Osteocyte (in vitro differentiated cells): ENCODE measurements at places on chromosomes 1 and 21. TPM values are rescaled to one million over a fixed set of nuclear protein-coding genes. Genes with fewer than 3 reads are reported as not detected.
A peak's percentile ranks its signal among the peaks of the same experiment; 100 is the strongest.

PGLYRP3 gene
- not detected in 2 replicates for total RNA-seq

GBP4 gene
- total RNA-seq = not detected in 2 replicates

MLLT11 gene
- 21.0 and 22.1 TPM in 2 replicates for total RNA-seq

AKNAD1 gene
- 0.70 and 1.1 TPM in 2 replicates for total RNA-seq

RNU1-2 gene
- 2,650 and 2,859 TPM in 2 replicates for total RNA-seq

CD34 gene
- total RNA-seq = not detected in 2 replicates

FBLIM1 gene
- 149 and 156 TPM in 2 replicates for total RNA-seq

SAMD11 gene
- 16.6 and 19.5 TPM in 2 replicates for total RNA-seq

LRRC3 gene
- 4.0 and 4.2 TPM in 2 replicates for total RNA-seq

RBBP4 gene
- 244 and 254 TPM in 2 replicates for total RNA-seq

AQP10 gene
- not detected in 2 replicates for total RNA-seq

WDR64 gene
- total RNA-seq = not detected in 2 replicates

SLC35F3 gene
- total RNA-seq = not detected in 2 replicates

C1orf87 gene
- total RNA-seq = 0.94 and 1.0 TPM in 2 replicates

GRCh38 chr1:52920791-52921291 lies 699 bp downstream of the ECHDC2 start:
- peaks cover 20% of the 10 kb centered on the region for H3K27me3 ChIP-seq
- no peaks in the 10 kb centered on the region for H3K36me3 ChIP-seq
- DNase-seq = peak; percentile 84
- peak overlapping the region; percentile 70 for H3K4me3 ChIP-seq
- H3K27ac ChIP-seq = no peak overlapping the region

- H3K36me3 ChIP-seq = no peaks in the 10 kb centered on the region
- H3K4me1 ChIP-seq = no peaks in the 10 kb centered on the region
- H3K4me3 ChIP-seq = no peak overlapping the region
Measured at GRCh38 chr1:228022571-228023293, 15.9 kb downstream of the WNT3A start.

- DNase-seq = no peak
- no peaks in the 10 kb centered on the region for H3K27me3 ChIP-seq
- no peak overlapping the region for H3K27ac ChIP-seq
Measured at GRCh38 chr1:59498640-59499039, 201.7 kb downstream of the FGGY start.

- H3K4me1 ChIP-seq = peaks cover 17% of the 10 kb centered on the region
- no peak overlapping the region for H3K27ac ChIP-seq
- DNase-seq = peak; percentile 62
- peaks cover under 1% of the 10 kb centered on the region for H3K27me3 ChIP-seq
- no peaks in the 10 kb centered on the region for H3K36me3 ChIP-seq
Measured at GRCh38 chr21:45639206-45640000, 4.1 kb upstream of the PCBP3 start.

GRCh38 chr1:231603598-231604275 lies 22.9 kb upstream of the DISC1 start:
- DNase-seq = no peak
- peaks cover 3% of the 10 kb centered on the region for H3K27me3 ChIP-seq
- H3K36me3 ChIP-seq = peaks cover 3% of the 10 kb centered on the region
- peaks cover 10% of the 10 kb centered on the region for H3K4me1 ChIP-seq

GRCh38 chr1:117608115-117608615 lies 2.3 kb downstream of the TENT5C start:
- no peak overlapping the region for H3K4me3 ChIP-seq
- no peaks in the 10 kb centered on the region for H3K36me3 ChIP-seq
- H3K4me1 ChIP-seq = peaks cover 11% of the 10 kb centered on the region
- H3K27me3 ChIP-seq = peaks cover 58% of the 10 kb centered on the region
- no peak overlapping the region for H3K27ac ChIP-seq

- no peak for DNase-seq
- H3K4me1 ChIP-seq = no peaks in the 10 kb centered on the region
- H3K4me3 ChIP-seq = no peak overlapping the region
- H3K36me3 ChIP-seq = no peaks in the 10 kb centered on the region
- no peak overlapping the region for H3K27ac ChIP-seq
- H3K27me3 ChIP-seq = peaks cover 17% of the 10 kb centered on the region
Measured at GRCh38 chr1:206967096-206967849, 3.0 kb downstream of the FCAMR start.

GRCh38 chr1:234262007-234262753 lies 111.1 kb upstream of the COA6 start:
- no peak overlapping the region for H3K4me3 ChIP-seq
- H3K27me3 ChIP-seq = peaks cover 2% of the 10 kb centered on the region
- no peaks in the 10 kb centered on the region for H3K4me1 ChIP-seq
- no peaks in the 10 kb centered on the region for H3K36me3 ChIP-seq
- H3K27ac ChIP-seq = no peak overlapping the region

DNA sequence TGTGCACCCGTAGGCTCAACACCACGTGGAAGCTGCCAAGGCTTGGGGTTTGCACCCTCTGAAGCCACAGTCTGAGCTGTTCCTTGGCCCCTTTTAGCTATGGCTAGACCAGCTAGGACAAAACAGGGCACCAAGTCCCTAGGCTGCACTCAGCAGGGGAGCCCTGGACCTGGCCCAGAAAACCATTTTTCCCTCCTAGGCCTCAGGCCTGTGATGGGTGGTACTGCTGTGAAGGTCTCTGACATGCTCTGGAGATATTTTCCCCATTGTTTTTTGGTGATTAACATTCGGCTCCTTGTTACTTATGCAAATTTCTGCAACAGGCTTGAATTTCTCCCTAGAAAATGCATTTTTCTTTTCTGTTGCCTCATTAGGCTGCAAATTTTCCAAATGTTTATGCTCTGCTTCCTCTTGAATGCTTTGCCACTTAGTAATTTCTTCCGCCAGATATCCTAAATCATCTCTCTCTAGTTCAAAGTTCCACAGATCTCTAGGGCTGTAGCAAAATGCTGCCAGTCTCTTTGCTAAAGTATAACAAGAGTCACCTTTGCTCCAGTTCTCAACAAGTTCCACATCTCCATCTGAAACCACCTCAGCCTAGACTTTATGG lies 69.0 kb upstream of the KRTAP19-8 start:
- peaks cover 9% of the 10 kb centered on the region for H3K27me3 ChIP-seq
- peaks cover 3% of the 10 kb centered on the region for H3K4me1 ChIP-seq
- no peak for DNase-seq
- no peak overlapping the region for H3K27ac ChIP-seq

DNA sequence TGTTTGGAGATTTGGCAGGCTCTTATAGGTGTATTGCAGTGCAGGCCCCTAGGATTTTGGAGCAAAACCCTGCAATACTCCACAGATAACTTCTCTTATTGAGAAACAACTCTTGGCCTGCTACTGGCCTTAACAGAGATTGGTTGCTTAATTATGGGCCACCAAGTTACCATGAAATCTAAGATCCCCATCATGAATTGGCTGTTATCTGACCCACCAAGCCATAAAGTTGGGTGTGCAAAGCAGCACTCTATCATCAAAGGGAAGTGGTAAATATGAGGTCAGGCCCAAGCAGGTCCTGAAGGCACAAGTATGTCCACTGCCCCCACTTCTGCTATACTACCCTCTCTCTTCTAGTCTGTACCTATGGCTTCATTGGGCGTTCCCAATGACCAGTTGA lies 130.0 kb upstream of the TNFSF4 start:
- no peak overlapping the region for H3K4me3 ChIP-seq
- no peaks in the 10 kb centered on the region for H3K27me3 ChIP-seq
- no peaks in the 10 kb centered on the region for H3K36me3 ChIP-seq
- no peaks in the 10 kb centered on the region for H3K4me1 ChIP-seq

- peaks cover 12% of the 10 kb centered on the region for H3K4me1 ChIP-seq
- H3K27me3 ChIP-seq = peaks cover 3% of the 10 kb centered on the region
- H3K4me3 ChIP-seq = no peak overlapping the region
- H3K36me3 ChIP-seq = no peaks in the 10 kb centered on the region
- no peak overlapping the region for H3K27ac ChIP-seq
- no peak for DNase-seq
Measured at GRCh38 chr1:205589046-205589445, 42.8 kb downstream of the ELK4 start.

- no peaks in the 10 kb centered on the region for H3K36me3 ChIP-seq
- no peak overlapping the region for H3K4me3 ChIP-seq
- no peak overlapping the region for H3K27ac ChIP-seq
- H3K4me1 ChIP-seq = peaks cover 30% of the 10 kb centered on the region
Measured at GRCh38 chr1:101239095-101240040, 2.5 kb downstream of the S1PR1 start.

GRCh38 chr1:213783893-213784292 lies 203.9 kb upstream of the PROX1 start:
- no peaks in the 10 kb centered on the region for H3K27me3 ChIP-seq
- no peak for DNase-seq
- no peaks in the 10 kb centered on the region for H3K4me1 ChIP-seq
- H3K27ac ChIP-seq = no peak overlapping the region
- no peak overlapping the region for H3K4me3 ChIP-seq

DNA sequence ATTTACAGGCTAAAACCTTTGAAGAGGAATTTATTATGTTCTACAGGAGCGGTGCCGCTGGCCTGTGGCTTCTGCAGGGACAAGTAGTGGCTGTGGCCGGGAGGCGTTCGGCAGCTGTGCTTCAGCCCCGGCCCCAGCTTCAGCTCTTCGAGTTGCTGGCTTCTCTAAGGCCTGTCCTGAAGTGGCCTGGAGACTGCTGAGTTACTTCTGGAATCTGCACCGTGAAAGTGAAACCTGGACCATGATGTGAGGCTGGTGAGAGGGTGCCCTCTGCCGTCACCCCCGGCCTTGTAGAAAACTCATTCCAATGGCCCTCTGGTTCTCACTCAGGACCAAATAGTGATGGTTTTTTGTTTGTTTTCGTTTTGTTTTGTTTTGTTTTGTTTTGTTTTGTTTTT lies 48.1 kb downstream of the PRKCZ start:
- peaks cover 3% of the 10 kb centered on the region for H3K27me3 ChIP-seq
- no peaks in the 10 kb centered on the region for H3K36me3 ChIP-seq
- no peak overlapping the region for H3K4me3 ChIP-seq
- DNase-seq = no peak
- no peak overlapping the region for H3K27ac ChIP-seq

DNA sequence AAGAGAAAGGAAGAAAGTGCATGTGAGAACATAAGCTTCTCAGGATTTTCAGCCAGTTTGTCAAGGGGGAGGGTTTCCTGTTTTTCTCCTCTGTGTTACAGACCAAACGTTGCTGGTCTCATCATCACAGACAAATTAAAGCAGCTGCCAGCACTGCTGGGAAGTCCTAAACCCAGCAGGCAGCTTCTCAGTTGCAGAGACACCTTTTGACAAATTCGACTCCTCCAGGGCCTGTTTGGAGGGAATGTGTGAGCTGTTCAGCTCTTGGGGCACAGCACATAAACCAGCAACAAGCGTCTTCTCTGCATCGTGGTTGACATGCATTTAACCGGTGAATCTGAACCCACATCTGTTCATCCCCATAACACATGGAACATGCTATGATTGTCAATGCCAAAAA lies 454.6 kb upstream of the RUNX1 start:
- no peak for DNase-seq
- no peaks in the 10 kb centered on the region for H3K27me3 ChIP-seq
- peaks cover 22% of the 10 kb centered on the region for H3K4me1 ChIP-seq
- no peak overlapping the region for H3K27ac ChIP-seq
- H3K36me3 ChIP-seq = peaks cover 2% of the 10 kb centered on the region
- H3K4me3 ChIP-seq = no peak overlapping the region

DNA sequence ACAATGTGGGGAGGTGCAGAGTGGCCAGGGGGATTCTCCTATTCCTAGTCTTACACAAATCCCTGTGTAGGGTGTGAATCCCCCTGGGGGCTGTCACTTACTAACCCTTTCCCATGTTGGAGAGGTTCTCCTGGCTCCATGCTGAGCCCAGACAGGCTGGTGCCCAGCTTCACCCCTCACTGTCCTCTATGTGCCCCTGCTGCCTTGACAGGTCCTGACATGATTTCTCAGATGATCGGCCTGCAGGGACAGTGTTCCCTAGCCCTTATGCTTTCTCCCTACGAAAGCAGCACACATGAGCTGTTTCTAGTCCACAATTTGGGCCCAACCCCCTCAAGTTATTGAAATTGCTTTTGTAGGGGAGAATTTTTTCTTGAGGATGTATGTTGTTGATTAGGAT lies 68.9 kb upstream of the FAM78B start:
- no peaks in the 10 kb centered on the region for H3K4me1 ChIP-seq
- H3K4me3 ChIP-seq = no peak overlapping the region
- H3K36me3 ChIP-seq = no peaks in the 10 kb centered on the region
- no peaks in the 10 kb centered on the region for H3K27me3 ChIP-seq
- DNase-seq = no peak

DNA sequence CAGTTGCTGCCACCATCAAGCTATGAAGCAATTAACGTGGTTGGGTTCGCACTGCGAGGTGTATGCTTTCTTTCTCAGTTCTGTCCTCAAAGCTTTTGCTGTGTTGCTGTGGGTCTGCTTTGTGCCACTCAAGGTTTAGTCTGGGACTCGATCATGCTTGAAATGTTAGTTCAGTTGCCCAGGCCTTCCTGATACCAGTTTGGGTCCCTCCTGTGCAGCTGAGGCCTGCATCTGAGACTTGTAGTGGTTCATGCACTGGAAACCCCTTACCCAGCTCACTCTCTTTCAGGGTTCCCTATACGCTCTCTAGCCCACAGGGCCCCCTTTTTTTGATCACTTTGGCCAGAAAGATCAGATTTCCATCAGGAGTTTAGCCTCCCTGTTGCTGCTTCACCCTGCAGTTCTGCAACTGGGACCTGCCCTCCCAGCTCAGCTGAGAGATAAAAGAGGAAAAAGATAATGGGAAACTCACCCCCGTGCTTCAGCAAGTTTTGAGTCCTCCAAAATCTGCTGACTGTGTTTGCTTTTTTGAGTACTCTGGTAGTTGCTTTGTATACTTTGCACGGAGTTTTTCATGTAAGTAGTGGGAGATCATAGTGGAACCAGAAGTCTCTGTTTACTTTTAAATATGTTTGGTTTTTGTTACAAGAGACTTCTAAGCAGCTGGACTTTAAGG lies 317.0 kb downstream of the HHAT start:
- no peak for DNase-seq
- no peaks in the 10 kb centered on the region for H3K27me3 ChIP-seq
- no peak overlapping the region for H3K4me3 ChIP-seq
- H3K27ac ChIP-seq = peak overlapping the region; percentile 9
- peaks cover 16% of the 10 kb centered on the region for H3K4me1 ChIP-seq

GRCh38 chr1:92274939-92275338 lies 23.8 kb downstream of the GLMN start:
- H3K27me3 ChIP-seq = no peaks in the 10 kb centered on the region
- no peak for DNase-seq
- peaks cover 32% of the 10 kb centered on the region for H3K36me3 ChIP-seq
- H3K4me3 ChIP-seq = no peak overlapping the region
- H3K4me1 ChIP-seq = no peaks in the 10 kb centered on the region

GRCh38 chr1:207805841-207806421 lies 54.1 kb downstream of the CD46 start:
- H3K27ac ChIP-seq = peak overlapping the region; percentile 89
- peak; percentile 64 for DNase-seq
- H3K4me1 ChIP-seq = peaks cover 21% of the 10 kb centered on the region
- H3K27me3 ChIP-seq = no peaks in the 10 kb centered on the region
- H3K36me3 ChIP-seq = no peaks in the 10 kb centered on the region

- peaks cover 5% of the 10 kb centered on the region for H3K36me3 ChIP-seq
- no peak overlapping the region for H3K4me3 ChIP-seq
- DNase-seq = no peak
- peaks cover 5% of the 10 kb centered on the region for H3K4me1 ChIP-seq
- H3K27ac ChIP-seq = no peak overlapping the region
- H3K27me3 ChIP-seq = no peaks in the 10 kb centered on the region
Measured at GRCh38 chr1:231856894-231857293, 230.3 kb downstream of the DISC1 start.

GRCh38 chr1:194252199-194252598 lies 1065.8 kb upstream of the B3GALT2 start:
- H3K27ac ChIP-seq = peak overlapping the region; percentile 69
- H3K36me3 ChIP-seq = no peaks in the 10 kb centered on the region
- peaks cover 37% of the 10 kb centered on the region for H3K4me1 ChIP-seq
- no peak overlapping the region for H3K4me3 ChIP-seq
